ENCODE measurements at places on chromosomes 7 and 10. TPM values are rescaled to one million over a fixed set of nuclear protein-coding genes. Genes with fewer than 3 reads are reported as not detected.

GRCh38 chr7:71459132-71459531 lies 327.2 kb downstream of the GALNT17 start:
- no peaks in the 10 kb centered on the region for H3K36me3 ChIP-seq
- no peak overlapping the region for H3K4me3 ChIP-seq
- H3K27ac ChIP-seq = no peak overlapping the region
- H3K27me3 ChIP-seq = peaks cover 4% of the 10 kb centered on the region
- no peaks in the 10 kb centered on the region for H3K4me1 ChIP-seq
- DNase-seq = no peak

DNA sequence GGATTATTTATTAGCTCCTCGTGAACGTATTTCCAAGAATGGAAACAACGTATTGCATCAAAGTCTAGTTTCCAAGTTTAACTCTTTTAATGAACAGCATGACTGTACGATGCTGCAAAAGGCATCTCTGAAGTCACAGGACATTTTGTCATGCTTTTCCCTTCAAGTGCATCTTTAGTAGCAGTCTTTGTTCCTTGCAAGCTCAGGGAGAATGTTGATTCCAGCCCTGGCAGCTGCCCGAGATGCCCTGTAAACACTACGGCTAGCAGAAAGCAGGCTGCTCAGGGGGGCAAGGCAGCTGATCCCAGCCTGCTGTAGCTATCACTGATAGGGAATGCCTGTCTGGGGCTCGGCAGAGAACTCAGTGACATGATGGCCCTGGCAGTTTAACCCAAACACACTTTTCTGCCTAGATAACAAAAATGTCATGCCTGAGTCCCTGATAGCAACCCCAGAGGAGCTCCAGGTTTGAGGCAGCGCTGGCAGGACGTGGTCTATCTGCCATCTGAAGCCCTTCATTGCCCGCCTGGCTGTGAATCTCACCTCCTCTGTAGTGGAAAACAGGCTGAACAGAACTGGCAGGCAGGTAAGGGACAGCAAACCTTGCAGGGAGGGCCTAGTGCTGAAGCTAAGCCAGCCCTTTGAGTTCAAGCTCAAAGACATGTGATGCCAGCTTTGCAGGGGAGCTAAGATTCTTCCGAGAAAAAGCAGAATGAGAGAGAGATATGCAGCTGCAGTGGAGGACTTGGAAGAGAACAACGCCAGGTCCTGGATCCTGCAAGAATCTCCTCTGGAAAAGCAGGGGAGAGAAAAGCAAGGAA lies 264.6 kb downstream of the SNX10 start:
- H3K27me3 ChIP-seq = peaks cover 3% of the 10 kb centered on the region
- no peak overlapping the region for H3K27ac ChIP-seq
- no peaks in the 10 kb centered on the region for H3K4me1 ChIP-seq
- H3K36me3 ChIP-seq = no peaks in the 10 kb centered on the region
- H3K4me3 ChIP-seq = no peak overlapping the region
- no peak for DNase-seq

DNA sequence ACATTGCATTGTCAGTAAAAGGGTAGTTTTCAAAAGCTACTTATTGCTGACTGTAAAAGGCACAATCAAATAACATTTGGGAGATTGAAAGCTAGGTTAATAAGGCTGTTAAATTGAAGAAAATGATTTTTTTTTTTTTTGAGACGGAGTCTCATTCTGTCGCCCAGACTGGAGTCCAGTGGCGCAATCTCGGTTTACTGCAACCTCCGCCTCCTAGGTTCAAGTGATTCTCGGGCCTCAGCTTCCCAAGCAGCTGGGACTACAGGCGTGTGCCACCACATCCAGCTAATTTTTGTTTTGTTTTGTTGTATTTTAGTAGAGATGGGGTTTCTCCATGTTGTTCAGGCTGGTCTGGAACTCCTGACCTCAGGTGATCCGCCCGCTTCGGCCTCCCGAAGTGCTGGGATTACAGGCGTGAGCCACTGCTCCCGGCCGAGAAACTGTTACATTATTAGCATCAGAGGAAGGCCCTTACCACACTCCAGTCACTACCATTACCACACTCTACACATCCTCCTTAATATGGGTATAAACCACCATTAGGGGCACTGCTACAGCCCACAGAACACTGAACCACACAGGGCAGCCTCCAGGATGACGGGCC lies 1.0 kb downstream of the CYP51A1 start:
- peaks cover 18% of the 10 kb centered on the region for H3K36me3 ChIP-seq
- H3K4me1 ChIP-seq = peaks cover 3% of the 10 kb centered on the region
- H3K4me3 ChIP-seq = peak overlapping the region; percentile 91
- no peaks in the 10 kb centered on the region for H3K27me3 ChIP-seq

GRCh38 chr7:28298870-28299518 lies 113.3 kb upstream of the CREB5 start:
- DNase-seq = peak; percentile 29
- no peaks in the 10 kb centered on the region for H3K27me3 ChIP-seq
- no peaks in the 10 kb centered on the region for H3K36me3 ChIP-seq
- H3K4me1 ChIP-seq = no peaks in the 10 kb centered on the region
- H3K27ac ChIP-seq = no peak overlapping the region

- no peak overlapping the region for H3K27ac ChIP-seq
- no peaks in the 10 kb centered on the region for H3K36me3 ChIP-seq
- H3K4me3 ChIP-seq = no peak overlapping the region
- peak; percentile 24 for DNase-seq
- peaks cover 4% of the 10 kb centered on the region for H3K4me1 ChIP-seq
Observed at GRCh38 chr7:134527979-134528371, 608 bp downstream of the AKR1B10 start.

DNA sequence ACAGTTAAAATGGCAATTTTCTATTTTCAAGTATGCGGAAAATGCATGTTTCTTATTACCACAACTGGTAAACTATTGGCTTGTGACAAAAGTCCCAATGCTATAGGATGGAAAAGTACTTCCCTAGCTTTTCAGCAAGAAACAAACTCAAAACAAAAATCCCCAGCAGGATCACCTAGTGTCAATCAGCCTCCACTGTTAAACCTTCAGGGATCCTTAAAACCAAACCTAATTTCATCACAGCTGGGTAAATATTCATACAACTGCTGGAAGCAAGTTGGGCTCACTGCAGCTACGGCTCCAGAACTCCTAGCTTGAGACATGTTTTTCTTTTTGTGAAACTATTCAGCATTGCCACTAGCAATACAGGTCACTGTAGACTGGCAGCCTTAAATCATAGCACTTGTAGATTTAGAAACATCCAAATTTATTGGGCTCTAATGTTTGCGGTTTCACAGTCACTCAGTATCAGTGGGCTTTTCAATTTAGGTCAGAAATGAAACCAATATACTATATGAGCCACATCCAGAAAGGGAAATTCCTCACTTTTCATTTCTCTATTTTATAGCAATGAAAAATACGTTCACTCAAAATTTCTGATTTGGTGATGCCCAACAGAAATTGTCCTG lies 145.2 kb upstream of the ANK3 start:
- no peak overlapping the region for H3K4me3 ChIP-seq
- H3K4me1 ChIP-seq = peaks cover 13% of the 10 kb centered on the region
- H3K36me3 ChIP-seq = no peaks in the 10 kb centered on the region

- H3K27ac ChIP-seq = no peak overlapping the region
- H3K27me3 ChIP-seq = no peaks in the 10 kb centered on the region
- no peaks in the 10 kb centered on the region for H3K4me1 ChIP-seq
- no peak for DNase-seq
- no peak overlapping the region for H3K4me3 ChIP-seq
- H3K36me3 ChIP-seq = no peaks in the 10 kb centered on the region
Observed at GRCh38 chr7:117800406-117800805, 72.8 kb downstream of the CTTNBP2 start.

DNA sequence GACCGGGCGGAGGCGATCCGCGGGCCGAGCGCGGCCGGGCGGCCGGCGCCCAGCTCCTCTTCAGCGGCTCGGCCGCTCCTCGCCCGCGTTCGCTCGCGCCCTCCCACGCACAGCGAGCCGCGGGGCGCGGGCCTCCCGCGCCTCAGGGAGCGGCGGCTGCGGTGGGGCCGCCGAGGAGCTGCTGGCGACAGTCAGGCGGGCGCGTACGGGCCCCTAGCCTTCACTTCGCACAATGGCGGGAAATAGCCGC lies at the start of gene MCMBP:
Gene MCMBP (minus strand): TSS at position 234 of the 250 bp plus-strand sequence. CDS start 259 bp downstream, outside the sequence.
- H3K27ac ChIP-seq = peak within 1 kb of the TSS; percentile 80
- H3K27me3 ChIP-seq = no peaks in the 10 kb centered on the region
- H3K4me3 ChIP-seq = peak within 1 kb of the TSS; percentile 57

DNA sequence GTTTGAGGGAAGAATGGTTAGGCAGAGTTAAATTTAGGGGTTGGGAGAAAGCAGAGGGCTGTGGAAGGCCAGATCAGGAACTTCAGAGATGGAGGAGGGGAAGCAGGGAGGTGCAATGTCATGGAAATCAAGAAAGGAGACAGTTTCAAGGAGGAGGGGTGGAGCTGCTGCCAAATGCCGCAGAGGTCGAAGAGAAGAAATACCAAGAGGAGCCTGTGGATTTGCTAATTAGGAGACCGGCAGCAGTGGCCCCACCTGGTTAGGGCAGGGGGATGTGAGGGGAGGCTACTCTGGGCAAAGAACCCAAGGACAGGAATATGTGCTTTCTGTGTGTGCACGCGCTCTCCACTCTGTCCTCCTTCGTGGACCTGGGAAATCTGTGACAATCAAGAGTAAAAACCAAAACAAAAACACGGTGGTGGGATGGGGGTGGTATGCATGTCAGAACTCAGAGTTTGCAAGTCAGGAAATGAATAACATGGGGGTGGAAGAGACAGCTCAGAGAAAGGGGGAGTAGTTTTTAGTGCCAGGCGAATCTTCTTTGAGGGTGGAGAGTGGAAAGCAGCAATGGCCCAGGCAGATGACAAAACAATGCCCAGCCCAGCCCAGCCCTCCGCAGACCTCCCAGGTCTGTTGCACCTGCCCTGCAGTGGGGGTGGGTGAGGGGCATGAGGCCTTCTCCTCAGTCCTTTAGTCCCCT lies 102.9 kb upstream of the PAX2 start:
- no peak overlapping the region for H3K4me3 ChIP-seq
- H3K27ac ChIP-seq = no peak overlapping the region
- no peak for DNase-seq
- H3K36me3 ChIP-seq = no peaks in the 10 kb centered on the region
- no peaks in the 10 kb centered on the region for H3K4me1 ChIP-seq

GRCh38 chr7:42605406-42606192 lies 306.3 kb downstream of the C7orf25 start:
- no peak overlapping the region for H3K27ac ChIP-seq
- H3K4me1 ChIP-seq = no peaks in the 10 kb centered on the region
- H3K4me3 ChIP-seq = no peak overlapping the region
- no peak for DNase-seq
- no peaks in the 10 kb centered on the region for H3K27me3 ChIP-seq
- H3K36me3 ChIP-seq = no peaks in the 10 kb centered on the region

DNA sequence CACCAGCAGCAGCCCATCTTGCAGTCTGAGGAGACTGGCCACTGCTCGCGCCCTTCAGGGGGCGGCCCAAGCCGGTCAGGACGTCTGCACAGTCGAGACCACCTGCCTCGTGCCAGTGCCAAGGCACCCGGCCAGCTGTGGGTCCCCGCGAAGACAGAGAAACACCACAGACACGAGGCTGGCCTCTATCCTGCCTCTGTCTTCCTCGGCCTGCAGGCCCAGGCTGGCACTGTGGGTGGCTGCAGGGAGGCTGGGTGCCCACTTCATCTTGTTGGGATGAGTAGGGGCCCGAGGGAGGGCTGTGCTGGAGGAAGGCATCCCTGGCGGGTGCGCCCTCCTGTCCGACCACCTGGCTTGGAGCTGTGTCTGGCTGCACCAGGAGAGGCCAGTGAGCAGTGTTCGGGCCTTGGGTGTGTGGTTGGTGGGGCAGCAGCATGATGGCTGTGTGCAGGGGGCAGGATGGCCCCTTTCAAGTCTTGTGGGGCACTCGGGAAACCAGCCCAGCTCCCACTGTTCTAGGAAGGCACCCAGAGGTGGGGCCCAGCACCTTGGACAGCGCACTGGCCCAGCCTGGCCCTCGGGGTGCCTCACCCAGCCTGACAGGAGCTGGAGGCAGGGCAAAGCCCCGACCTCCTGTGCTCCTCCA lies 7.3 kb downstream of the DPYSL4 start:
- no peak overlapping the region for H3K27ac ChIP-seq
- H3K4me1 ChIP-seq = no peaks in the 10 kb centered on the region
- H3K4me3 ChIP-seq = no peak overlapping the region
- H3K36me3 ChIP-seq = no peaks in the 10 kb centered on the region
- H3K27me3 ChIP-seq = peaks cover 12% of the 10 kb centered on the region

DNA sequence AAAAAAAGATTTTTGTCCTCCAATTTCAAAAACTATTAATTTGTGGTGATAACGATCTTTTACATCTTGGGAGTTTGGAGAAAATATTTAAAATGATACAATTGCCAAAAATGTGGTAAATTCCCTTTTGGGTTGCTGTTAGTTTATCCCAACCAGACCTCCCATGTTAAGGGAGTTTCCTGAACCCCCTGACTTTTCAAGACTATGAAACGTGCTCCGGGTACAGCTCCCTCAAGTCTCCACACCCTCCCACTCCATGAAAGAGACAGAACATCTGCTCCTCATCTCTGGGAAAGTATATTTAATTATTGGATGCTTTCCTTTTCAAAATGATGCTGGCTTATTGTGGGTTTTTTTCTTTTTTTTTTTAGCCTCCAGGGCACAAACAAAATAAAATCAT lies 534.6 kb upstream of the NRP1 start:
- H3K27ac ChIP-seq = no peak overlapping the region
- H3K36me3 ChIP-seq = no peaks in the 10 kb centered on the region
- H3K27me3 ChIP-seq = no peaks in the 10 kb centered on the region
- H3K4me3 ChIP-seq = no peak overlapping the region
- no peak for DNase-seq

DNA sequence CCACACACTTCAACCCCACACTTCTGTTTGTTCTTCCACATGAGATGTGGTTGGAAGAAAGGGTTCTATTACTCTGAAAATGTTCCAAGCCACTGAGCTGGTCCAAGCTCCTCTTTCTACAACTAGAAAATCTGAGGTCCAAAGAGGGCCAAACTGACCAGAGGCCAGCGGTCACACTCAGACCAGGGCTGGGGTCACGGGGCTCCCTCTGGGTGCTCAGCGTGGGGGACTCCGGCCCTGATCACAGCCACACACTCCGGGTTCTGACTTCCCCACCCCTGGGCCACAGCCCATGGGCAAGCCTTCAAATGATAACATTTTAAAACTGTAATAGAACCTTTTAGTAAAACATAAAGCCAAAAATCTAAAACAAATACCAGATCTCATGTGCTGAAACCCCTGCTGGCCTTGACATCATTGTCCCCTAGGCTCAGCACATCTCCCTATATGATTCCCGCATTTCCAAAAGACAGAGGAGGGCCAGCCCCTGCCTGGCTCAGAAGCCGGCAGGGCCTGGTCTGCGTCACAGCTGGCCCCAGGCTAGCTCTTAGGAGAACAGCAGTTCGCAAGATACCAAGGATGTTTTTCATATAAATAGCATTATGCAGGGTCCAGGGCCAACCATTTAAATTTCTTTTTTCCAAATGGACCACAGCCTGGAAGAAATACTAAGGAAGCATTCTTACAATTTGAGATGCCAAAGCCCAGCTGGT lies 3.3 kb downstream of the CRYGN start:
- no peak for DNase-seq
- no peaks in the 10 kb centered on the region for H3K36me3 ChIP-seq
- H3K27ac ChIP-seq = no peak overlapping the region
- H3K4me3 ChIP-seq = no peak overlapping the region
- peaks cover 30% of the 10 kb centered on the region for H3K27me3 ChIP-seq
- peaks cover 6% of the 10 kb centered on the region for H3K4me1 ChIP-seq

CACNA2D1 gene
- 11.4 TPM for polyA plus RNA-seq

REEP3 gene
- polyA plus RNA-seq = 49.1 TPM

LRGUK gene
- polyA plus RNA-seq = 0.30 TPM

FAM25G gene
- not detected for polyA plus RNA-seq

CFAP46 gene
- polyA plus RNA-seq = 0.75 TPM

LBX1 gene
- 0.03 TPM for polyA plus RNA-seq
